Hematopoietic multipotent progenitor cell (in vitro differentiated cells): ENCODE measurements at places on chromosomes 1 and 21.

GRCh38 chr1:21174654-21175323, 1.9 kb downstream of the EIF4G3 start:
- no peak for DNase-seq

DNA sequence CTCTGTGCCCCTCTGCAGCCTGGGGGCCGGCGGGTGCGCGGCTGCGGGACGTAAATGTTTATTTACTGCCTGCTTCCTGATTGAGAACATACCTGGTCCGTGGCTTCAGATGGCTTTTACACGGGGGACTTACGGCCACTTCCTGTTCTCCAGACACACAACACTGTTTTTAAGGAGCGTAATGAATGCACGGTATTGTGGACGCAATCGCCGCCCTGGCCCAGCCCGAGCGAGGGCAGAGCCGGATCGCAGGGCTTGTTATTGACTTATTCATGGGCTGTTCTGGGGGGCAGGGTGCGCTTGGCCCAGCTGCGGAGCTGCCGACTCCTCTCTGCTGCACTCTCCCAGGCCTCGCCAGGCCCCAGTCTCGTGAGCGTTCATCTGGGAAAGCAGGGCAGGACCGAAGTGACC, 52.8 kb upstream of the ACTRT2 start:
- DNase-seq, result no peak

DNA sequence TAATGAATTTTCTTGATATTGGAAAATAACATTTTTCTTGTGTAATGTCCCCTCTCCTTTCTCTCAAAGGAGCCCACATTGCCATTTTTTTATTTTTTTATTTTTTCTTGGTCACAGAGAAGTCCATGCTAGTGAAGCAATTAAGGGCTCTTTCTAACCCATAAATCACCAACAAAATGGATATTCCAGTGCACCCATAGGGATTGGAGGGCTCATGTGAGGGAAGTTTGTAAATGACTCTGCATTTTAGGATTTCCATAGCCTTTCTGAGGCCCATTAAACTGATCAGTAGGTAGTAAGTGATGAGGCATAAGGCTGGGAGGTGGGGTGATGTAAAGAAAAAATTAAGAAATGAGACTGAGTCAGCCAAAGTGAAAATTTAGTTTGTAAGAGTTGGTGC, 55.9 kb upstream of the JAK1 start:
- no peak for DNase-seq

GRCh38 chr1:25933479-25934365, 27.5 kb upstream of the STMN1 start:
- DNase-seq, result no peak

- DNase-seq, result peak; percentile 66
Observed at GRCh38 chr1:219174460-219175211, 958 bp downstream of the LYPLAL1 start.

DNA sequence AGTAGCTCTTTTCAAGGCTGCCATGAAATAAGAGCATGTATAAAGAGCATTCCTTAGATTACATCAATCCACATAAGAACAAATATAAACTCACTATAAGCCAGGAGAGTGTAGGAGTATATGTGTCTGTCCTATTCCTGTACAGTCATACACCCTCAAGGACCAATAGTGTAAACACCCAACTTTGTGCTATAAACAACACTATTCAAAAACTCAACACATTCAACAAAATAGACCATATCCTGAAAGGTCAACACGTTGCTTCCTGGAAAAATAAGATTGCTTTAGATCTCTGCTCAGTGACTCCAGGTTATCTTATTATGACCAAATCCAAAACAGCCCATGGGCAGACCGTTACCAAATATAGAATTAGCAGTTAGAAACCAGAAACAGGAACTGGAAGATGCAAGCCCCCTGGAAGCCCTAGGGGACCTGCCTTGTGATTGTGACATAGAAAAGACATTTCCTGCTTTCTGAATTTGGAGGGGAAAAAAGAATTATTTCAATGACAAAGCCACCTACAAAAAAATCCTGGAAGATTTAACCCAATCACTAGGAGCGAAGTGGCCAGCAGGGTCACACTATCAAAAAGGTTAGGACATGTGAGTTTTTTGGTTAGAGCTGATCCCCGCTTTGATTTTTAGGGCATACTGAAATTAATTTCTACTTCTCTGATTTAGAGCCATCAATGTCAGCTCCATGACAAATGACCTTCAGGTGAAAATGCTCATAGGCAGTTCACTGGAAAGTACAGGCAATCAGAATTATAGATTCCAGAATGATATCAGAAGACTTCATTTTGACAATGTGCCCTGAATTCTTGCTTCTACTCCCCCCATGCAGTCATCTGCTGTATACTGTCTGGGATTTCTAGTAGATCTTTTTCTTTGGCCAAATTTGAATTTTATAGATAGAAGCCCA, 59.9 kb downstream of the LRRC8C start:
- peak; percentile 54 for DNase-seq

DNA sequence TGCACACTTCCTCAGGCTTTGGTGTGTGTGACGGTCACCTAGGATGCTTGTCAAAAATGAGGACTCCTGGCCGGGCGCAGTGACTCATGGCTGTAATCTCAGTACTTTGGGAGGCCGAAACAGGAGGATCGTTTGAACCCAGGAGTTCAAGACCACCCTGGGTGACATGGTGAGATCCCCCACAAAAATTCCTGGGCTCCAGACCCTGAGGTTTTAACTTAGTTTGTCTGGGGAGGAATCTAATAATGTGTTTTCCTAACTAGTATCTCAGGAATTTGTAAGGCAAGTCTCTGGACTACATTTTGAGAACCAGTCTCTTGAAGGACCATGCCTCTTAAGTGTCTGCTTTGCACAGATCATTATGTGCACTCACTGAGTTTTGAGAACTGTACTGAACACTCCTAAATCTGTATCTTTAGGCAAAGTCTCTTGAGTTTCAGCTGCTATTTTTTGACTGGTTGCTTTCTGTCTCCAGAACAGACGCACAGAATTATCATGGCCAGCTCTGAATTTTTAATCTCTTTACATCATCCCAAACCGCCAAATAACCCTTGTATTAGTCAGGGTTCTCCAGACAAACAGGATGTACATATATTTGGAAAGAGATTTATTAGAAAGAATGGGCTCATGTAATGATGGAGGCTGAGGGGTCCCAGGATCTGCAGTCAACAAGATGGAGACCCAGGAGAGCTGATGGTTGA, 45.5 kb upstream of the VANGL1 start:
- DNase-seq, result no peak

DNA sequence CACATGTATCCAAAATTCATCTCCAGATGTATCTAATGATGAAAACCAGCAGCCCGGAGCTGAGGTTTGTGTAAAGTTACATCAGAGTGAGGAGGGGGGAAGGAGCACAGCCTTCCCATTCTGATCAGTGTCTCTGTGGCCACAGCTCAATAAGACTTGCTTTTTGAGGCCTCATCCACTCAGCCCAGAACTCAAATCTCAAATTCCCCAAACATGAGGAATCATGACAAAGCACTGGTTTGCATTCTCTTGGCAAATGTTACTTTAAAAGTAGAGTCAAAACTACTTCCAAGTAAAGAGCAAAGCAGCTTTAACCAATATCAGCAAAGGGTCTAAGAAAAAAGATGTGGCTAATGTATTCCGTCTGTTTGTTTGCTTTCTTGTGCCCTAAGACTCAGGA, 30.9 kb downstream of the CCN1 start:
- DNase-seq, result no peak

- no peak for DNase-seq
Observed at GRCh38 chr1:154847891-154848290, 22.2 kb downstream of the KCNN3 start.

- DNase-seq, result no peak
Observed at GRCh38 chr1:162755306-162755705, 35.2 kb upstream of the HSD17B7 start.

DNA sequence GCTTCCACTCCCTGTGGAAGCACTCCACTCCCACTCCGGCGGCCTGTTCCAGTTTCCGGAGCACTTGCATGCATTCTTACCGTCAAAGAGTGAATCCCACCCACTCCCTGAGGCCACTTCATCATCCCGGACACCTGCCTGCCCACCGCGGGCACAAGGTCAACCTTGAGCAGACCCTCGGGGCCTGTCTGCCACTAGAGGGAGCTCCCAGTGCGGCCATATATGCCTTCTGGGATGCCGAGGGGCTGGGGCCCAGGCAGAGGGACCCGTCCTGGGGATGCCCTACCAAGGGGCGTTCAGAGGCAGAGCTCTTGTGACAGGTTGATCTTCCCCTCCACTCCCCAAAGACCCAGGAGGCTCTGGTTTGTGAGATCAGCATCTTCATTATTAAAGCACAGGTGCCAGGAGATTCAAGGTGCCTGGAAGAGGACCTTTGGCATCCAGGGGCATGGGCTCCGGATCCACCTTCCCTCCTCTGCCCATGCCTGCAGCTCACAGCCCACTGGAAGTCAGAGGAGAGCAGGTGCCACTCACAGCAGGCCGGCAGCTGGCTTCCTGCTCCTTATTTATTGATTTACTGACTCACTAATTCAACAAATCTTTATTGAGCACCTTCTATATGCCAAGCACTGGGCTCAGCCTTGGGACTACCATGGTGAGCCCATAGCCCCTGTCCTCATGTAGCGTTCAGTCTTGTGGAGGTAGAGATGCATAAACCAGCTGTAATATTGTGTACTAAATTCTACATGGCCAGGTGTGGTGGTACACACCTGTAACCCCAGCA, 47.3 kb downstream of the UBIAD1 start:
- peak; percentile 37 for DNase-seq

DNA sequence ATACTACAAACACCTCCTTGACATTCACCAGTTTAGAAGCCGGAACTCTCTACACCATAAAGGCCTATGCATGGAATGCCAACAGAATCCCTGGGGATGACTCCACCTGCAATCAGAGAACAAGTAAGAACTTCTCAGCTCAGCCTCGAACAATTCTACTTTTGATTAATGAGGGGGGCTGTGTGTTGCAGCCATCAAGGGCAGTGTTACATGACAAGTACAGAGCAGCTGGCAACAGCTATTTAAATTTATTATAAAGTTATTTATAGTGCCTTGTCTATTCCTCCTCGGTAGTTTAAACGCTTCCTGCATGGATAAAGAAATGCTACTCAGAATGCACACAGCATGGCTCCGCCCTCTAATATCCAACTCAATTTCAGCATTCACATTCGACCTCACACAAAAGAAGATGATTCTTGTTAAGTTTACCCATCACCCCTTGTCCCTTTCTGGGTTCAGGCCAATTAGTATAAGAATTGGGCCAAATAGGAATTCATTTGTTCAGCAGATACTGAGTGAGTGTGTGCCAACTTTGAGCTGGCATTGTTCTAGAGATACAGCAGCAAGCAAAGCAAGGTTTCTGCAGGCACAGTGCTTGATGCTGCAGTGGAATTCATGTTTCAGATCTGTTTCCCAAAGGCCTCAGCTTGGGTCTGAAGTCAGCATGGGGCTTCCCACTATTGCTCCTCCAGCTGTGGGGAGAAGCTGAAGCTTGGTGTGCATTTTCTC, 6.4 kb downstream of the FNDC7 start:
- DNase-seq, result no peak

DNA sequence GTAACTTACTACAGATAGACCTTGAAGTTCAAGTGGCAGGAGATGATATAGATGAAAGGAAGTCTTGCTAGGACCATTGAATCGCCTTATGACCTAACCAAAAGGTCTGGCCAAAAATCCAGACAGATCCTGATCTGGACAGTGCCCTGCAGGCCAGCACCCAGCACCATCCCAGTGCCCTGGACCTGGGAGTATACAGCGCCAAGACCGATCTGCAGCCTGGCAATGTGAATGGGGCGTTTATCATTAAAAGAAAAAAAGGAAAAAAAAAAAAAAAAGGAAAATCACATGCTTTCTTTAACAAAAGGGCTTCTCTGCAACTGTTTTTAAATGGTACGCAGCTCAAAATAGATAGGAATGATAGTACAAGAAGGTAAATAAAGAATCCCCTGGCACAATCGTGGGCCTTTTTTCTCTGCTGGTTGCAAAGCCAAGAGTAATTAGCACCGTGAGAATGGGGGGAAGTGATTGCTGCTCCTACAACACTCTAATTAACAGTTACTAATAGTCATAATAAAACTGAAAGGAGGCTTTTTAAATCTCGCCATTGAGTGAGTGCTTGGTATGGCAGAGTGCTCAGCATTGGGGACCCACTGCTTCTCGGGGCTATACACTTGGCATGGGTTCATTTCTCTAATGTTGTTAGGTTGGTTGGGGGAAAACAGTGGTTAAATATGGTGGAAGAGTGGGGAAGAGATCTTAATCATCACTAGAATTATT, 146.7 kb downstream of the KAZN start:
- DNase-seq, result no peak

- no peak for DNase-seq
Observed at GRCh38 chr1:2612591-2613365, 20.0 kb downstream of the MMEL1 start.

- DNase-seq, result no peak
Observed at GRCh38 chr1:226948996-226949395, 8.9 kb downstream of the COQ8A start.

DNA sequence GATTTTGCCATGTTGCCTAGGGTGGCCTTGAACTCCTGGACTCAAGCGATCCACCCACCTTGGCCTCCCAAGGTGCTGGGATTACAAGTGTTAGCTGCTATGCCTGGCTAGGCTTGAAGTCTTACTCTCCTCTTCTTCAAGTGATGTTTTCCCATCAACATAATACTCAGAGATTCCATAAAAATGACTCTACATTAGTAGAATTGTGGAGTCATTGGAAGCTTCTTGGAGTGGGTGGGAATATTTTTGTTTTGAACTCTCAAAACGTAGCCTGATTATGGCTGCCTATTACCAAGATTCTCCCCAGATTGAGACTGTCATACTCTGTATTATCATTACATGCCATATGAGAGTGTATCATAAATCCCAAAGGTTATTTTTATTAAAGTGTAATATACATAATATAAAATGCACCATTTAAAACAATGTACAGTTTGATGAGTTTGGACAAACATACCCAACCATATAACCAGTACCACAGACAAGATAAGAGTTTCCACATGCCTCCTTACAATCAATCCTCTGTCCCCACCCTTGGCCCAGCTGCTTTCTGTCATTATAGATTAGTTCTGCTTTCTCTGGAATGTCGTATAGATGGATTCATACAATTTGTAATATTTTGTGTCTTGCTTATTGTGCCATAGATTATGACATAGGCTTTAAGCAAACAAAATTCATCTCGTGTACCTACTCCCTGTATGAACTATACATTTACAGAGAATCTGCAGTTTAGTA, 8.0 kb upstream of the DNM3 start:
- DNase-seq, result no peak

GRCh38 chr1:181345146-181345545, 138.2 kb upstream of the CACNA1E start:
- DNase-seq, result no peak

- DNase-seq, result no peak
Observed at GRCh38 chr1:54017979-54018378, at the start of gene LDLRAD1. TSS of gene LDLRAD1 (minus strand) at chr1:54018186. CDS start at chr1:54018112, 74 bp downstream.

- no peak for DNase-seq
Observed at GRCh38 chr1:1322418-1322817, 2.0 kb downstream of the INTS11 start.

DNA sequence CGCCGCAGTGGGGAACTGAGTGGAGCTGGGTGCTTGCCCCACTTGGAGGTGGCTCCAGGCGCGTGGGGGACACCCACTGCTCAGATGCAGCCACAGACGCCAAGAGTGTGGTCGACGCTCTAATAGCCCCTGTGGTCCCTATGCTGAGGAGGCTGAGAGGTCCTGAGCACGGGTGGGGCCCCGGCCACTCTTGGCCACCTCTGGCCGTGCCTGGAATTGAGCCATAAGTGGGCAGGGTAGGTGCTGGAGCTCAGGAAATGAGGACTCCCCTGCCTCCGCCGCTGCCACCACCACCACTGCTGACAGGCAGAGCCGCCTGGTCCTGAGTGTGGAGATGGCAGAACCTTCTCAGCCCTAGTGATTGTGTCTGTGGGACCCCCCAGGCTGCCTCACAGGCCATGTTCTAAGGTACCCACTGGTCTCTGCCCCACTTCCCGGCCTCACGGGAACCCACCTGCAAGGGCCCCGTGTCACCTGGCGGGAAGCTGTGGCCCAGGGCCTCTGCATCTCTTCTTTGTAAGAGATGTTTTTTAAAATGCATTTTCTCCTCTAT, 34.6 kb upstream of the DIP2A start:
- no peak for DNase-seq
